T-helper 2 cell (primary cell): ENCODE measurements at places on chromosomes 4 and X.

DNA sequence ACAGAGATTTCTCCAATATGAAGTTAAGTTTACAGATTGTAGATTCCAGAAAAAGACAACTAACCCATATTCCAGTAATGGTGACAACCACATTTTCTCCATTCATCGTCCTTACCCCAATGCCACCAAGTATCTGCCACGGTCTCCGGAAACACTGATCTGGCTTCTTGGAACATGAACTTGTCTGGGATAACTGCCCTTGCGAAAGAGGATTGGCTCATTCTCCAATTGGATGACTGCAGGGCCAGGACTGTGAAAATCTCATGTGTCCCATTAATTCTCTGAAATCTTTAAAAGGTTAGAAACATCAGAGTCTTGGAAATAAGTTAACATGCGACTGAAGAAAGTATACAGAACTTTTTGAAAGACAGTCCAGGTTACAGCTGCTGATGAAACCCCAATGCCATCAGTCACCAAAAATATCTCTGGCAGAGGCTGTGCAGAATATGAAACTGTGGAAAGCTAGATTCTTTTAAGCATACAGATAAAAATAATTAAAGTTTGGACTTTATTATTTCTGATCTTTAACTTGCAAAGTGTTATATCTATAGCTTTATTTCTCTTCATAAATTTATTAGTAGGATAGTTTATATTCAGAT lies 496.9 kb downstream of the PPARGC1A start:
- DNase-seq = no peak

- no peak for DNase-seq
Measured at GRCh38 chrX:40878766-40879165, 143.4 kb upstream of the MED14 start.

- DNase-seq = no peak
Measured at GRCh38 chrX:7062276-7062675, 85.2 kb upstream of the STS start.

GRCh38 chr4:105243446-105243845 lies 96.8 kb downstream of the TET2 start:
- no peak for DNase-seq

- no peak for DNase-seq
Measured at GRCh38 chr4:5980436-5981155, 37.6 kb downstream of the C4orf50 start.

- no peak for DNase-seq
Measured at GRCh38 chr4:83947830-83948193, 411.9 kb downstream of the GPAT3 start.

- DNase-seq = no peak
Measured at GRCh38 chrX:11566173-11566572, 99.5 kb downstream of the ARHGAP6 start.

- DNase-seq = no peak
Measured at GRCh38 chrX:2967998-2968909, 38.1 kb upstream of the ARSH start.

DNA sequence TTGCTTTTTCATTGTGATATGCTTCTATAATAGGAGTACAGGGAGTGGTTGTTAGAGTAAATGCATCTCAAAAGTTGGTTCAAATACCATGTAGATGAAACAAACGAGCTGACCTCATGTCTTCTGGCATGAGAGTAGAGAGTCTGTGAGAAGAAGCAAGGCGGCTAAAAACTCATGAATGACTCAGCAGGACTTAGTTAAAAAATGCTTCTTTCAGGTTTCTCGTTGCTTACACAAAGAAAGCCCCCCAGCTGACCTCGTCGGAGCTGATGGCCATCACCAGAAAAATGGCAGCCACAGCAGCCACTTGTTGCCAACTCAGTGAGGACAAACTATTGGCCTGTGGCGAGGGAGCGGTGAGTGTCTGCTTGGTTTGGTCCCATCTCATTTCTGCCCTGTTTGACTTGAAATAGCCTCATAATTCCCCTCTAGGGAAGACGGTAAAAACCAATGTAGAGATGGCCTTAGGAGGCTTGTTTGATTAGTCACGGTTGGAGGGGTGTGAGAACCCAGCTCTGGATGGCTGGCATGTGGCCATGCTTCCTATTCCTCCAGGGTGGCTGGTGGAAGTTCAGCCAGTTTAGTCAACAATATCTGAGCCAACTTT lies 14.5 kb downstream of the AFP start:
- no peak for DNase-seq

DNA sequence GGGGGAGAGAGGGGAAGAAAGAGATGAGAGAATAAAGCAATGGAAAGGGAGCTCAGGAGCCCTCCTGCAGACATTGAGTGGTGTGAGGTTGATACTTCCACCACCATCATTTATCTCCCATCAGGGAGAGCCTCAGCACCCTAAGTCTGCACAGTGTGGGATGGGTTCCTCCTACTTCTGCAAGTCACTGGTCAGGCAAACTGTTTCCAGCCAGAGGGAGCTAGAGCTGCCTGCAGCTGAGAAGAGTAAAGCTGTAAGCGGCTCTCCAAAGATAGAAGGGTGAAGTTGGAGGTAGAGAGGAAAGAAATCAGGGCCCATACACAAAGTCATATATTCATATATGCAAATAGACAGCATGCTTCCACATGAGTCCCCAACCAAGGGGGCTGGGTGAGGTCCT lies 21.9 kb upstream of the ZNF81 start:
- DNase-seq = no peak

GRCh38 chr4:71266090-71266794 lies 72.6 kb upstream of the SLC4A4 start:
- DNase-seq = no peak

DNA sequence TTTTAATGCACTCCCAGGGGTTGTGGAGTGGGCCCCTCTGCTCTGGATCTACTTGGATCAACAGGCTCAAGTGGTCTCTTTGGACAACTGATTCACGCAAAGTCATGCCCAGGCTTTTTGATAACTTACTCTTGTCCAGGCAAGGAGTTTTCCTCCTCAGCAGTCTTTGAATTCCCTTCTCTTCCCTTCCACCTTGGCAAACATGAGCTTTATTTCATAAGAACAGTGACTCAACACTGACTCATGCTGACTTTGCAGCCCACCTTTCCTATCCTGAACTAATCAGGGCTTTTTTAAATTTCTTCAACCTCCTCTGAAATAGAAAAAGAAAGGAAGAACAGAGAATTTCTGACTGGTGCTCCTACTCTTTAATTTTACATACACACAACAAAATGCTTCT lies 132.1 kb upstream of the LDB2 start:
- no peak for DNase-seq

DNA sequence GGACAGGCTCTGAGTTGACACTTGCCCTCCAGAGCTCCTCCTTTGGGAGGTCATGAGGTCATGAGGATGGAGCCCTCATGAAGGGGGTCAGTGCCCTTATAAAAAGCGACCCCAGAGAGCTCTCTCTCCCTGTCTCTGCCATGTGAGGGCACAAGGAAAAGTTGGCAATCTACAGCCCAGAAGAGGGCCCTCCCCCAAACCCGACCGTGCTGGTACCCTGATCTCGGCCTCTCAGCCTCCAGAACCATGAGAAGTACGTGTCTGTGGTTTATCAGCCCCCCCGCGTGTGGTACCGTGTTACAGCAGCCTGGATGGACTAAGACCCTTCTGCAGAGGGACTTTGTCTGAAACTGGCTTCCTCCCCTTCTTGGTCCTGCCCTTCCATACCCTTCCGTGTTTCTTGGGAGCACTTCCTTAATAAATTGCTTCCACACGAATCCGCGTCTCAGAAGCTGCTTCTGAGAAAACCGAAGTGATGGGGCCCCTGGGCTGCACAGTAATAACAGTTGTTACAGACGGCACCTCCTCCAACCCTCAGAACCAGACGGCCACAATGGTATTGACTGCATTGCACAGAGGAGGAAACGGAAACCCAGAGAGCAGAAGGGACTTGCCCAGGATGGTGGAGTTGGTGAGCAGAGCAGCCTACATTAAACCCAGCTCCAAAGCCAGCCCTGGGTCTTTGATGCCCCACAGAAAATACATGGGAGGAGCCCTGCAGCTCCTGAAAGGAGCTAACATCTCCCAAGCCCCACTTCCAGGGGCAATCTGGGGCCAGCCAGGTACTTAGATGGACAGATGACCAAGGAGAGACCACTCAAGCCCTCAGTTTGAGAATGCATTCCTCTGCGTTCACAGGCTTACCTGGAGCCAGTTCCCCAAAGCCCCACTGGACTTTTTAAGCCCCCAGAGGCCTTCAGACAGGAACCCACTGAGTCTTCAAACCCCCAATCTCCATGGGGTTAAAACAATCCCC lies 242.7 kb downstream of the BCOR start:
- DNase-seq = peak; percentile 64

- DNase-seq = no peak
Measured at GRCh38 chr4:183335369-183335940, 13.2 kb upstream of the CLDN24 start.

GRCh38 chr4:79964020-79964399 lies 109.0 kb downstream of the ANTXR2 start:
- no peak for DNase-seq
